Forelimb muscle (tissue), 1 donor: ENCODE measurements at places on chromosomes 2 and 18.

DNA sequence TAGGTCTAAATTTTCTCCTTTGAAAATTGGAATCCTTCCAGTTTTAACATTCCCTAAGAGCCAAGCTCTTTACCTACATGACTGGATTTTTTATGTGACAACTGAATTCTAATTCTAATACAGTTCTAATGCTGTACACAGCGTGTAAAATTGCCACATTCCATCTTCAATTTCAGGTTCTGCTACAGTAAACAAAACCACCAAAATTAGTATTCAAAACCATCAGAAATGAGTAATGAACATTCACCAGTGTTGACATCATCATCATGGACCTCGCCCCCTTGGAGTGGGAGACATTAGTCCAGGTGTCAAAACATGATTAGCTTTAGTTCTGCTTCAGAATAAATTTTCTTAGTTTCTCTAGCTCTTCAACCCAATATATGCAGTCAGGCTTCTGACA is 133.6 kb downstream of the MBD2 start:
- no peak for DNase-seq

GRCh38 chr2:134667081-134667480 is 51.7 kb downstream of the TMEM163 start:
- DNase-seq, result no peak

DNA sequence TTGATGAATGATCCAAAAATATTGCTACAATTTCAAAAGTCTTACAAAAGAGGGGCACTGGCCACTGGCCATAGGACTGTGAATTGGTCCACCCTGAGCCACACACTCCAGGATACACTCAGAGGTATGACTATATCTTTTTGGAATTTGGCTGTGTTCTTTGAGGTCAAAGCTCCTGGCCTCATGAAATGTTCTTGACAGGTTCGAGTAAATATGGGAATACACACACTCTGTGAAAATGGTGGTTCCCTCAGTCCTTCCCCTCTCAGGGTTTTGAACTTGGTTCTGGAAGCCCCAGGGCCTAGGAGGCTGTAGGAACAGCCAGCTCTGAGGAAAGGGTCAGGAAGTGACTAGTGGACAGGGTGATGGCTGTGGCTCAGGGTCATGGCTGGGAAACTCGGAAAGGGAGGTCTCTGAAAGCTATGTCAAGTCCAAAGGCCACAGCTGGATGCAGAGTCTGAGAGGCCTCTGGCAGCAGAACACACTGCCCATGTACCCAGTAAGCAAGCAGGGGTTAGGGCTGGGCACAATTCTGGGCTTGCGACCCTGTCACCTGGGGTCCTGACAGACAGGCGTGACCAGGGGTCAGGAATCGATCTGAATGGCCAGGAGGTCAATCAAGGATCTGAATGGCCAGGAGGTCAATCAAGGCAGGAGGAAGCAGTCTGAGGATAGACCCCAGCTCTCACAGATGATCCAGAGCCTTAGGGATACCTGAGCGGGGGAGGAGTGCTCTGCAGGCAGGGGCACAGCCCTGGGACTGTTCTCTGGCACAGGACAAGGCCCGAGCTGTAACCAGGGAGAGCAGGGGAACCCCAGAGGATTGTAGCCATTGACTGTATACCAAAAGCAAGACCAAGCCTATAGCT is 223.4 kb upstream of the SMAD2 start:
- no peak for DNase-seq

GRCh38 chr2:16494836-16495508 is 170.7 kb downstream of the CYRIA start:
- DNase-seq, result no peak

GRCh38 chr18:57364460-57364859 is 12.1 kb downstream of the ST8SIA3 start:
- no peak for DNase-seq

DNA sequence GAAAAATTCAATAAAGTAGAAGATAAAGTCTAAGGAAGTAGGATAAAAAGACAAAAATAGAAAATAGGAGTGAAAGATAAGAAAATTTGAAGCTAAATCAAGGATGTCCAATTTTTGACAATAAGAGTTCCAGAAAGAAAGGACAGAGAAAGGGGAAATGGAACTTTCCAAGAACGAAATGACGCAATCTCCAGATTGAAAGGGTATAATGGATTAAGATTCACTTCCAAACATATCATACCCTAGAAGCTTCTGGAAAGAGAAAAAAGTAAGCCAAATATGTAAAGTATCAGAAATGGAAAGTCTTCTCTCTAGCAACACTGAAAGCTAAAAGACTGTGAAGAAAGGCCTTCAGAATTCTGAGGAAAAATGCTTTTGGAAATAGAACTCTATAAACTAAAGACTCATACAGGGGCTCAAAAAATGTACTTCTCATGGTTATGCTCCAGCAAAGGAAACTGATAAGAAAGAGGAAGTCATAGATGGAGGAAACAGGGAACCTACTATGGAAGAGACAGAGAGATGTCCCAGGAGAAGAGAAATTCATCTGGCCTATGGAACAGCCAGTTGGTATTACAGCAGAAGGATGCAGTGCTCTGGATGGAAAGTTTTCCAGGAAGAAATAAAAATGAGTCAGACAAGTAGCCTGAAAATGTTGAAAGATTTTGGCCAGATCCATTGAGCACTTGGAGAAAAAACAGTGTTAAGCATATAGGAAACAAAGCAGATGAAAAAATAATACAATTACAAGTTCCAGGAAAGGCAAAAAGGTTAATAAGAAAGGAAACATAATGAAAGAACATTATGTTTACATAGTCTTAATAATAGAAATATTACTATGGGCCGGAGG is 20.1 kb downstream of the CASP8 start:
- no peak for DNase-seq

DNA sequence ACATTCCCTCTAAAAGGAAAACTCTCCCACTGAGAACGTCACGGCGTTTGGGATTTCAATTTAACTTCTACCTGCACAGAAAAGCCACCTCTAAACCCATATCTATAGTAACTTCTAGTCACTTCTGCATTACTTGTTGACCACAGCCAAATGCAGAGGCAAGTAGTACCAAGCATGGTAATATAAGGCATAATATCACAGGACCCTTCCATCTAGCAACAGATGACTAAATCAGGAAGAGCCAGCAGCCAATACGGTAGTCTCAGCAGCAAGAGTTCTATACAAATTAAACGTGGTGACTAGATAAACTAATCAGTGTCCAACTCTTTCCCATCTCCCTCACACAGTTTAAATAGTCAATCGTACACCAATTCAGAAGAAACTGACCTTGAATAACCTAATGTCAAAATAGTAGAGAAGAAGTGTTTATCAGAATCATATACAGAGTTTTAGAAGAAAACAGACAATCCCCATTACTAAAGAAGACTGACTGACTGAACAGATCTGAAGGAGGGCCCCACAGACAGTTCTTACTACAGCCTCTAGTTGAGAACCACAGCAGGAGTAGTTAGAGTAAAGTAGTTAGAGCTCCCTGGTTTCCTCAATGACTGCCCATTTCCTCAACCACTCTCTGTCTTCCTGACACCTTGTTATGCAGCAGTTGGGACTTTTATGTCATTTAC is 30.0 kb downstream of the MEMO1 start:
- no peak for DNase-seq

GRCh38 chr2:134392442-134393074 is 138.7 kb downstream of the MGAT5 start:
- no peak for DNase-seq

- DNase-seq, result no peak
Measured at GRCh38 chr2:40097691-40098385, 318.8 kb upstream of the THUMPD2 start.

DNA sequence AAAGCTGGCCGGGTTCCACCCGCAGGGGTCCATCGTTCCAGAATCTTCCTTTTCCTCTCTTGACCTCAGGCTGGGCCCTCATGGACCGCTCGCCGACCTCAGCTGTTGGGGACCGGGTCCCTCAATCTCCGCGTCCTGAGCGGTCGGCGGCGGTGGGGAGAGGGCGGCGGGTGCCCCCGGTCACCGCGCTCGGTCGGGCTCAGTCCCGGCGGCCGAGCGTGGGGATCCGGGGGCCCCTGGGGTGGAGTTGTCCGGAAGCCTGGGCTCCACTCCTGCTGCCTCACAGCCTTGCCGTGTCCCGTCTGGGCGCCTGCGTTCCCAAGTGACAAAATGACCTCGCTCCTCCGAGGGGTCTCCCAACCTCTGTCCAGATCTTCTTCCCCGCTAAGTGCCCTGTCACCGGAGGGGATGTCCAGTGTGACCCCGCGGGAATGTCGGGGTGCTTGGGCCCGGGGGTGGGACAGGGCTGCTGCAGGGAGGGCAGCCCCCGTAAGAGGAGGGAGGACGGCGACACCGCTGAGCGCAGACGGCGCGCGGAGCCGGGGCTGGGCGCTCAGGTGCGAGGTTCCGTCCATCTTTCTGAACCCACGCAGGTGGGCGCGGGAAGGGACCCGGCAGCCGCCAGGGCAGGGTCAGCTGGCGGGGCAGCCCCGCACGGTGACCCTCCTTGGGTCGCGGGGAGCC is 16.0 kb upstream of the E2F6 start:
- DNase-seq, result no peak

GRCh38 chr2:122341007-122341406 is 585.6 kb downstream of the TSN start:
- no peak for DNase-seq

DNA sequence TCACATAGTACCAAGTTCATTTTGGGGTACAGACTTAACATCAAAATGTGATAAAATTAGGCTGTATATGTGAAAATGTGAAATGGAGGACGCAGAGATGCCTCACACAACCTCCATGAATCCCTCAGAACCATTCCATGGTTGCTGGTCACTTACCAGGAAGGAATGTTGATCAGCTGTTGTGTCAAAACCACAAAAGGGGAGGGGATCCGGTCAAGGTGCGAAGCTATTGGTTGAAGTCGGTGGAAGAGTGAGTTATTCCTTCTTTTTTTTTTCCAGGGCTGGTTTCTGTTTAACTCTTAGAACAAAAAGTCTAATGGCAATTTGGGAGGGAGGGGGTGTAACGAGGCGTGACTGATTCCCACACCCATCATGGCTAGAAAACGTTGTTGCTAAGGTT is 32.3 kb upstream of the REG3A start:
- DNase-seq, result no peak

- DNase-seq, result no peak
Measured at GRCh38 chr2:209322905-209323512, 100.8 kb upstream of the MAP2 start.

- no peak for DNase-seq
Measured at GRCh38 chr18:56374007-56374655, 264.3 kb downstream of the TXNL1 start.

- DNase-seq, result no peak
Measured at GRCh38 chr2:72211777-72212485, 64.3 kb upstream of the CYP26B1 start.
